ENCODE measurements at places on chromosomes 5 and 9.

DNA sequence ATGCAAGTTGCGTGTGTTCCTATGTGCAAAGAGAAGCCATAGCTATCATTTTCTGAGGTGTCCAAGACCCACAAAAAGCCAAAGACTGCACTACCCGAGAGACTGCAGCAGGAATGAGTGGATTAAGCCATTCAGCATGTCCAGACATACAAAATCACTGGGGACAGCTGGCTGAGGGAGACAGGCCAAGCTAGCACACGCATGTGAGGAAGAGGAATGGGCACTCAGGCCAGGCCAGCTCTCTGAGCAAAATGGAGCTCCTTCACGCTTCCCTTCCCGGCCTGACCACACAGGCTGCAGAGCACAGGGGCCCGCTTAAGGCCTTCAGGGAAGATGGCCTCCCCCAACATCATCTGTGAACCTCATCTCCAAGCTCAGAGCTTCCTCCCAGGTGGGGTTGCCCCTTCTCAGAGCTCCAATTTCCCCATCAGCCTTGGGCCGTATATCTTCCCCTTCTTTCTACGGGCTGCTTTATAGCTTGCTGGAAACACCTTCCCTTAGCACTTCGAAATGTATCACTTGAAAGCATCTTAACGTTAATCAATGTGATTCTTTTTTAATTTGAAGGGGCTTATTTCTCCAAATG, 8.4 kb downstream of the DCANP1 start:
- no peak for DNase-seq

GRCh38 chr5:117161718-117162335, 587.2 kb upstream of the SEMA6A start:
- peak; percentile 46 for DNase-seq

- no peak for DNase-seq
Observed at GRCh38 chr9:129676287-129676686, 10.8 kb downstream of the PRRX2 start.

DNA sequence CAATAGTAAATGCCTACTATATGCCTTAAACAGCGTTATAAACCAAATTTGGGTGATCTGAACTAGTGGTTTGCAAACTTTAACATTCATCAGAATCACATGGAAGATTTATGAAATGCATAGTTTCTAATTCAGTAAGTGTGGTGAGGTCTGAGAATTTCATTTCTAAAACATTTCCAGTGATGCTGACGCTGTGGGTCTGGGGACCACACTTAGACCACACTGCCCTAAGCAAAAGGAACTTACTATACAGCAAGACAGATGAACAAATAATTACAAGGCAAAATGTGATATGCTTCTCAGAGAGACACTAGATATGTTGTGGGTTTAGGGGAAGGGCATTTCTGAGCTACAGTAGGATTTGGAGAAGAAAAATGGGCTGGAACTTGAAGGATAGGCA, 72.6 kb downstream of the OXCT1 start:
- DNase-seq, result no peak

DNA sequence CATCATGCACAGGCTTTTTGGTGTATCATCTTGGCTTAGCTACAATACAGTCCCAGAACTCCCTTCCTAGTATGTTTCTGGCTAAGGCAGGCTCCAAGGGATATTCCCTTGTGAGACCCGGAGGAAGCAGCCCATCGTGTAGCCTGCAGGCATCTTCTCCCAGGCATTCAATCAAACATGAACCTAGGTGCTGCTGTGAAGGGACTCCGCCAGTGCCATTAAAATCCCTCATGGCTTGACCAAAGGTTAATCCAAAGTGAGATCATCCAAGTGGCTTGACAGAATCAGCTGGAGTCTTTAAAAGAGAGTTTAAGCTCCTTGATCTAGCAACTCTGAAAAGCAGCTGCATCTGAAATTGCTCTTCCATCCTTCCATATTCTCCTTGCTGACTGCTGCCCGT, 333.9 kb downstream of the DIRAS2 start:
- no peak for DNase-seq

GRCh38 chr9:115194216-115194615, 76.3 kb upstream of the TNC start:
- DNase-seq, result no peak

DNA sequence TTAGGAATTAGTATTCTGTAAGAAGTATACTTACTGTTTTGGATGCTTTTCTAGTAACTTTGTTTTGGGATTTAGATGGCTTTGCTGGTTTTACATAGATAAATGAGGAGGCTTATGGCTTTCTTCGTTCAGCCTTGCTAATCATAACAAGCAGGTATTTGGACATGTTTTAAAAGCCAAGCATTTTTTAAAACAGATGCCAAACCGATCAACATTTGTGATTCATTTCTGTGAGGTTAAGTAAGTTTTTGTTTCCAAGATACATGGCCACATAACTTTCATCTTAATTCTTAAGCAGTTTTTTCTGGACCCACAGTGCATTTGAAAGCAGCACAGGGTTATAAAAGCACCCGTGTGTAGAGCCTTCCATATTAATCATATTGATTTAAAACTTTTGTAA, 21.7 kb downstream of the TARS1 start:
- no peak for DNase-seq

DNA sequence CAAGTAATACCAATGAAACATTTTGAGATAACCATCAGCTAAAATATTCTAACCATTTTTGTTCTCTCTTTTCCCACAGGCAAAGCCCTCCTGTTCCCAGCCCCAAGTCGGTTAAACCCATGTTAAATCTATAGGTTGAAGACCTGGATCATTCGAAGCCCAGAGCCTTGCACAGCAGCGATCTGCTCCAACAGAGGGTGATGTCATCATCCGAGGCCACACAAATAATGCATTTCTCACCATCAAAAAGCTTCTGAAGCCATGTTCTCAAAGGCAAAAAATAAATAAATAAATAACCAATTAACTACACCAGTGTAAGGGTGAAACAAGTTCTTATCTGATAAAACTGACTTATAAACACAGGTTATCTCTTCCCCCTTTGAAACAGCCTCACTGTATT, 169.2 kb downstream of the ENTREP1 start:
- no peak for DNase-seq

GRCh38 chr5:52777186-52777585, 10.5 kb upstream of the ITGA1 start:
- DNase-seq, result no peak

DNA sequence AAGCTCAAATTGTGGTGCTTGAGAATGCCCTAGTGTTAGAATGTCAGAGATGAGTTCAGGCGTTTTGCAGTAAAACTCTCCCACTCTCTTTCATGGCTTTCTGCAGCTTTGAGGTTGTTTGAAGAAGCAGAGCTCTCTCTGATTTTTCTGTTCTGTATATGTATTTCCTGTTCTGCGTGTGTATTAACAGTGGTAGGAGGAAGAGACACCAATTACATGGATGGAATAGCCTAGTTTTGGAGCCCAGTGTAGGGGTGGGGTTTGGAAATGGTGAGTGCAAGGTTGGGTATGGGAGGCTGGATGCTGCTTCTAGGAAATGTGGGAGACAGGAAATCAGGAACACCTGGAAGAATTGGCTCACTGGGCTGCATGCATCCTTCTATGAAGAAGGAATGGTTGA, 12.4 kb downstream of the LARP1 start:
- DNase-seq, result no peak

DNA sequence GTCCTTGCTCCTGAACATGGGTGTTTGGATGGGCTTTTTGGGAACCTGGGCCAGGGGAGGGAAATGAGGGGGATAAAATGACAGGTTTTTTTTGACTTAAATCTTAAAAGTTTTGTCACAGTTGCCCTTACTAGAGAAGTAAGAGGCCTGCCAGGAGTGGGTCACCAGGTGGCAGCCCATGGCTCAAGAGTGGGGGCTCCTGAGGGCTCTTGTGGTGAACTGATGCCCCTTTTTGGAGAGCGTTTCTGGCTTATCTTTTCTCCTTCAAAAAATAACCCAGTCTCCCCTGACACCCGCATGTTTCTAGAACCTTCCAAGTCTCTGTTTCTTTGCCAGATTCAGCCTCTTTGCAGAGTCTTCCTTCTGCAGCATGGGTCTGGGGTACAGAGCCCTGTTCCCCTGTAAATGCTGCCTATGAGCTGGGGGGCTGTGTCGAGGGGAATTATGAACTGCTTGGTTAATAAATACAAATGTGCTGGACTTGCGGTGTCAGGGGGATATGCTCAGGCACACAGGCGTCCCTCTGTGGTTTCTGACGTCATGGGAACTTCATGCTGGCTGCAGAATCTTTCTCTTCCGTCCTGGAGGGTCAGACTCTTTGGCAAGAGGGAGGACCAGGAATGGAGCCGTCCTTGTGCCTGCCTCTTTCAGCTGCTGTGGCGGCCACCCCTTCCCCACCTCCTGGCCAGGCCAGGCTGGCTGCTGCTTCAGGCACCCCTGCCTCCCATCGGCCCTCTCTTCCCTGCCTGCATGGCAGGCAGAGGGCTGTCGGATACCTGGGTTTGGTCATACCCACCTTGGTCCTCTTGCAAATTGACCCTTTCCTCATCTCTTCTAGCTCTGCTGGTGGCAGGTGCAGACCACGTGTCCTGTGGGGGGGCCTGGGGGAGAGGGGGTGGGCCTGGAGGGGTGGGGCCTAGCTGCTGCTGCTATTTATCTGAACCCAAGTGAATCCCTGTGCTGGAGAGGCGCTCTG, 30.1 kb downstream of the PTPA start:
- DNase-seq, result peak; percentile 80

GRCh38 chr5:22542340-22542739, 310.8 kb downstream of the CDH12 start:
- DNase-seq, result no peak

DNA sequence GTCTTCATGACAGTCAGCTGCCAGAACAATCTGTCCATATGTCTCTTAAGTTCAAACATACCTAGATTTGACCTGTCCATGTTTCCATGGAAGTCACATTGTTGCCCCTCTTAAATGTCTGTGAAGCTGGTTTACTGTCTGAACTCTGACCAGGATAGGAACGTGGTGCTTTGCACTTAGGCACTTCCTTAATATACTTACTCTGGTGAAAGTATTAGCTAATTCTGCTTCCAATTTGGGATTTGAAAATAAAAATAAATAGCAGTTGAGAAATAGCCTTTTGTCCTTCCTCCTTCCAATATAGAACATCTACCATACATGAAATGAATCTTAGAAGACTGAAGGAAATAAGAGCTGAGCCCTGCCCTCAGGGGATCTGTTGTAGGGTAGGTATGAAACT, 524.5 kb upstream of the CLINT1 start:
- peak; percentile 13 for DNase-seq

- DNase-seq, result no peak
Observed at GRCh38 chr9:684054-684890, 157.2 kb upstream of the DMRT1 start.

DNA sequence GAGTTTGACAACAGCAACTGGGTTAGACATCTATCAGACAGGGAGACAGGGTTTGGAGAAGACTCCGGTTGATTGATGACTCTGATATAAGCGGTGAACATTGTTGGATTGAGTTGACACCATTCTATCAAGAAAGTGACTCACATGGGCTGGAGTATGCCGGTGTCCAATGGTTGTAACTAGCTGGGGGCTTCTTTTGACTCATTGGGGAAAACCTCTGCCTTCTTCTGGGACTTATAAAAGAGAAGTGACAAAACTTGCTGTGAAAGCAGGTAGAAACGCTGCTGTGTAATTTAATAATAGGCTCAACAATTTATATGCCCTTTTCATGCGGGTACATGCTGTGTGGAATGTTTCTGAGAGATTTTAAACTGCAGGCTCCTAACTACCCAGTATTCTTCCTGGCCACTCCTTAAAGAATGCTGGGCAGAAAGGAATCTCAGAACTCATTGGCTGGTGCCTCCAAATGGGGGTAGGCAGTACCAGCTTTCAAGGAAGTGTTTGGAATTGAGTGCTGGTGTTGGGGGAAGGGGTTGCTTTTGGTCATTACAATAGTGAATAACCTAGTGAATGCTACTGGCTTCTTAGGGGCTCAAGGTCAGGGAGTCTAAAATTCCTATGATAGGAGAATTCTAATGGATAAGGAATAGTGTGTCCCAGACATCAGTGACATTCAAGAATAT, 43.9 kb downstream of the FYB1 start:
- no peak for DNase-seq

DNA sequence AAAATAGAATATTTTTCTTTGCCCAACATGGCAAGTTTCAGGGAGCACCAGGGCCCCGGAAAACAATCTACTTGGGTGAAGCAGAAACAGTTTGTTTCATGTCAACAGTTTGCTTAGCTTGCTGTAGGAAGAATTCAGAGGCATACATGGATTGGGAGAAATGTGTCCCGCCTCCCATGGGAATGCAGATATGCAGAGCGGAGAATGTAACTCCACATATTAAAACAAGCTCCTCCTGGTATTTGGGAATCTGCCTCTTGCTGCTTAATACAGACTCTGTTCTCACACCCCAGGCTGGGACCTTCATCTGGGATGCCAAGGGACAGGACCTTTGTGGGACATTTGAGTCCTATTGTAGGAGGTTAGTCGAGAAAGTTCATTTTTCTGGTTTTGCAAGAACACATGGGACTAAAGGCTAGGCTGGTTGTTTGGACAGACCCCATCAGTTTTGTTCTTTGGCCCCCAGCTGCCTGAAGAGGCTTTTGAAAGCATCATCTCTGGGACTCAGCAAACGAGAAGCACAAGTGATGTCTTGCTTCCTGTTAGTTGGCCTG, 220.5 kb upstream of the ADRA1B start:
- no peak for DNase-seq

DNA sequence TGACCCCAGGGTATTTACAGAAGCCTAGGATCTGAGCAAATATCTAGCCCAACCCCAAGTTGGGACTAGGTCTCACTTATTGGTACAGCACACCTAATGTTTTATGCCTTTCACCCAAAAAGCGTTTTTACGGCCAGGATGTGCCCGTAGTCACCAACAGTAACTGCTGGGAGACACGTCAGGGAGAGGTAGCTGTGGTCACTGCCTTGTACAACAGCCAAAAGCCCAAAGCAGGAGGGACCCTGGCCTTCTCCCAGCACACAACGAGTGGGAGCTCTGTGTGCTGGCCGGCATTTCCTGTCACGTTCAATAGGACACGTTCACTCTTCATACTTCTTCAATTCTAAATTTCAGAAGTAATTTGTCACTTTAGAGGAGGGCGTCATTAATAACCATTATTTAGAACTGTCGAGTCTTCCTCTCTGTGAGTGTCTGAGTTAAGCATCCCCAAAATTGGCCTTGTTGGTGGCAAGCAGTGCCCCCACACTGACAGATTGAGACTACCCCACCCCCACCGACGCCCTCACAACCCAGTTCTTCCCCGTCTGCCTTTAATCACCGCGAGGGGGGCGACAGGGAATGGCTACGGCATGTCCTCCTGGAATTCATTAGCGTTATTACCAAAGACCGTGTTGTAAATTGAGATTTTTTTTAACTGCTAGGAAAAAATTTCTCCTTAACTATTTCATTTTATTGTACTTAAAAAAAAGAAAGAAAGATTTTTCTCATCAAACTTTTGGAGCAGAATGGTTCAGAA, 80.7 kb downstream of the MVB12B start:
- DNase-seq, result no peak
